ENCODE measurements at places on chromosomes 12 and 14.

DNA sequence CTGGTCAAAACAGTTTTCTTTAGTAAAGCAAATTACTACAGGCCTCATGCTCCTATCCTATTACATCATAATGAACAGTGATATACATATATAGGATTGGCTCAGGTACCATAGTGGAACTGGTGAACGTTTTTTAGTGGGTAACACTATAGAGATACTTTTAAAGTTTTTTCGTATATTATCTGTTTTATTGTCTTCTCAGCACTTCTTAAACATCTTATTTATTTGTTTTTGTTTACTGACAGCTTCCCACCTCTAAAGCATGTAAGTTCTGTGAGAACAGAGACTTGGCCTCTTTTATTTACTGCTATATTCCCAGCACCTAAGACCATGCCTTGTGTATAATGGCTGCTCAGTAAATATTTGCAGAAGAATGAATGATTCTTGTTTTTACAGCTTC is 81.1 kb upstream of the PSMA6 start:
- no peak for DNase-seq

DNA sequence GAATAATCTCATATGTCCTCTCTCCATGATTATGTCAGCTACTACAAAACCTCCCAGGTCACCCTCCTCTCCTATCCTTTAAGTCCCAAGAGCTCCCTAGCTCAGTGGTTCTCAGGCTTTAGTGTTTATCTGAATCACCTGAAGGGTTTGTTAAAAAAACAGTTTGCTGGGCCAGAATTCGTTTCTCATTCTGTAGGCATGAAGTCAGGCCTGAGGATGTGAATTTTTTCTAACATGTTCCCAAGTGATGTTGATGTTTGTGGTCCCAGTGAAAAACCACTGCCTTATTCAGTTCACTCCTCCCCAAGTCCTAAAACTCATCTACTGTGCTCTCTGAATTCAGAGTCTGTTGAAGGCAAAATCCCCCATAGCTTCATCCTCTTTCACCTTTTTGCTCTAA is 241.4 kb downstream of the ETNK1 start:
- no peak for DNase-seq

GRCh38 chr12:52531566-52532300 is 11.5 kb upstream of the KRT5 start:
- DNase-seq = no peak

GRCh38 chr12:34218193-34219045 is 196.1 kb downstream of the ALG10 start:
- peak; percentile 48 for DNase-seq

DNA sequence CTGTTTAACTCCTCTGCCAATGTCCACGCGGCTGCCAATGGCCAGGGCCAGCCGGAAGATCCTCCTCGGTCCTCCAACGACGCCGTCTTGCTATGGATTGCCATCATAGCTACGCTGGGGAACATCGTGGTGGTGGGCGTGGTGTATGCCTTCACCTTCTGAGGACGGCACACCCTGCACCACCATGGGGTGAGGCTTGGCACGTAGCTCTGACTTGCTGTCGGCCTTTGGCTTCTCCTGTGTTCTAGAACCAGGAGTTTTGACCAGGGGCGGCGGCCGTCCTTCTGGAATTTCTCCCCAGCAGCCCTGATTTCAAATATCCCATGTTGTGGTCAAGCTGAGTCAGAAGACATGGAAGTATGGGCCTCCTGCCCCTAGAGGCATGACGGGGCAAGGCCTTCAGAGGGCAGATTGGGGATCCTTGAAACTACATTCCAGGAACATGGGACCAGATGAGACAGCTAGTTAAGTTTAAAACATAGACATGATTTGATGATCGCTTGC is 47.5 kb downstream of the C14orf132 start:
- DNase-seq = no peak

DNA sequence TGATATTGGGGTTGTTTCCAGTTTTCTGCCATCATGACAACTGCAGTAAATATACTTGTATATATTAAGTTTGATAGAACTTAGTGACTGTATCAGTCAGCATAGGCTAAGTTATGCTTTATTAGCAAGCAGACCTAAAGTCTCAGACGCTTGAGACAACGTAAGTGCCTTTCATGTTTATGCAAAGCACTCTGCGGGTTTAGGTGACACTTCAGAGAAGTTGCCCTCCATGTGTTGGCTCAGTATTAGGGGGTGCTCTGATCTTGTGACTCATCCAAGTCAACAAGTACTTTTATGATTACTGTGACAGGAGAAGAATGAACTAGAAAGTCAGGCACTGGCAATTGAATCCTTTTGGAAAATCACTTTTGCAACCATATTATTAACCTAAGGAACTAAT is 13.3 kb upstream of the OTOGL start:
- no peak for DNase-seq

DNA sequence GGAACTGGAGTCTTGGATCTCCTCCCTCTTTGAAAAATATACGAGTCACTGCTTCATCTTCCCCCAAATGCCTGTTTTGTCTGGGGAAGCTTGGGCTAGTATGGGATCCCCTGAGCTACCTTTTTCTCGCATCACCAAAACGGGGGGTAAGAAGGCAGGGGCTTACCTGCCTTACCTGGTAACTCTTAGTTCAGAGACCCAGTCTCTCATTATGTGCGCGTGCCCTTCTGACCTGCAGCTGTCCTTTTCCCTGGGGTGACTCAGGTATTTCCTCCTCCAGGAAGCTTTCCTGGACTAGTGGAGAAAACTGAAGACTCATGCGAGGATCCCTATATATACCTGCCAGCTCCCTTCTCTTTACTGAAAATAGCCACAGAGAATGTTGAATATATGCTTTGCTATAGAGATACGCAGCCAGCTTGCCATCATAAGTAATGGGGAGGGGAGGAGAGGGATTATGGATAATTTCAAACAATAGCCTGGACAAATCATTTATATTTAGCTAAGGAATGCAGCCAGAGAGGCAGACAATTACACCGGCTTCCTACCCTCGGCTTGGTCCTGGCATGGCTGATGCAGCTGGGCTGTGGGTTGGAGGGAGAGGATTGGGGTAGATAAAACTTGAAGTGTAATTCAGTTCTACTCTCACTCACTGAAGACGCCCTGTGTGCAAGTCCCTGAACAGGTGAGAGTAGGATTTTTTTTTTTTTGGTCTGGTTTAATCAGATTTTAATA is 1.1 kb downstream of the TSPAN9 start:
- no peak for DNase-seq

DNA sequence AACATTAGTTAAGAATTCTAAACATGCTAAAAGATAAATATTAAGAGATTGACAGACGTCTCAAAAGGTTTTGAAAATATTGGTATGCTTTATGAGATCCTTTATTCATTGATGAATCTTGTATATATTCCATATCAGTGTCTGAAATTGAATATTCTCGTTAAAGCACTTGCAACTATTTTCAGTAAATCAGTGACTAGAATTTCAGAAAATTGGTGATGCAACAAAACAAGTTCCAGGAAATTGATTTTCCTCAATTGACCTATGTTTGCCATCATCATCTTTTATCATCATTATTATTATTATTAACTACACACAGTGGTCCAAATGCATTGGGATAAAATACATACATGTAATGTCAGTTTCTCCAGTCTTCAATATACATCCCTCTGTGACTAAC is 453.6 kb downstream of the CCER1 start:
- DNase-seq = no peak

- no peak for DNase-seq
Observed at GRCh38 chr14:97408937-97409815, 612.0 kb downstream of the VRK1 start.

- DNase-seq = no peak
Observed at GRCh38 chr12:7130701-7131501, 730 bp downstream of the CLSTN3 start.

- no peak for DNase-seq
Observed at GRCh38 chr14:73627151-73627558, 14.8 kb downstream of the ACOT6 start.

DNA sequence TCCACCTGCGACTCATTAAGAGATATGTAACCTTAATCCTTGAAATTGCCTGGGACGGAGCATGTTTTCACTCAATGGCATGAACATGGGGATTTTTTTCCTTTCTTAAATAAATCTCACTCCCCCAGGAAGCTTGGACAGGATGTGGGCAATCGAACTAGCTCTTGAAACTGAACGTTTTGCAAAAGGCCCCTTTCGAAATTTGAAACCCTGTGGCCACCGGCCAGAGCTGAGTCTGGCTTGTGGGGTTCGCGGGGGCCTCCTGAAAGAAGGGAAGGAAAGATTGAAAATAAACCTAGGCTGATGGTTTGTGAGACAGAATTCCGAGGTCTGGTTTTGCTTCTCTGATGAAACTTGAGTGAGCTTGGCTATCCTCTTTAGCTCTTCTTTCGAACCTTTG is 101.4 kb upstream of the RTL1 start:
- DNase-seq = no peak

GRCh38 chr12:132202929-132203721 is 58.9 kb downstream of the NOC4L start:
- no peak for DNase-seq

DNA sequence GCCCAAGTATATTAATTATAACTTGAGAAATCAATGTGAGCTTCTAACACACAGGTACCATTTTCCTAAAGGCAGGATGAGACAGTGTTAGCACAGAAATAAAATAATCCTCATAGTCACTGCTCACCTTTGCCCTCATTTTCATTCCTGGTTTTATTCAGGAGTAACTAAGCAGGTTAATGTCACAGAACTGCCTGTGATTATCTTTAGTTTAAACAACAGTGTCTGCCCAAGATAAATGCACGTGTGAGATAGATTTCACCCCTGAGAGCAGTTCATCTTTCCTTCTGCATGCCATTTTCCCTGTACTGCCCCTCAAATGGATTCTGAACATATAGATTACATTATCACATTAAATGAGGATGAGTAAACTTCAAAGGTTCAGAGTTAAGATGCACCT is 250.7 kb downstream of the RMST start:
- DNase-seq = no peak

DNA sequence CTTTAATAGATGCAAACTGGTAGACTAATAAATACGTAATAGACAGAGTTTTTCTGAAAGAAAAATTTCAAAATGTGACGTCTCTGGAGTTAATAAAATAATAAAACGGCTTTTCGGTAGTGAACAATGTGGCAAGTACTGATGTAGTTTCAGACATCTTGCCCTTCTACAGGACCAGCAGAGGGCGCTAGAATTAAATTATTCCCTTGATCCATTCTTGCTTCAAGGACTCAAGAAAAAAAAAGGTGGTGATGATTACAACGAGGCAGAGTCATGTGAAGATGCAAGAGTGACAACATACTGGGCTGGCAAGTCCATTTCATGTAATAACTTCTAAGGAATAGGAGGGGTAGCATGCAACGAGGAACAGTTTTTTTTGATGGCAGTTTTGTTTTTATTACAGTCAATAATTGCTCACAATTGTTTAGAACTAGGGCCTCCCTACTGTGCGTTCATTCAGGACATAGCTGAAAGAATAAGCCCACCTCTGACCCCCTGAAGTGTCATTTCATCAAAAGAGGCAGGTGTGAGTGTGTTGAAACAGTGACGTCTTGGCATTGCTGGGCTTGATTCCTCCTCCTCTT is 101.0 kb upstream of the GZMB start:
- DNase-seq = no peak

DNA sequence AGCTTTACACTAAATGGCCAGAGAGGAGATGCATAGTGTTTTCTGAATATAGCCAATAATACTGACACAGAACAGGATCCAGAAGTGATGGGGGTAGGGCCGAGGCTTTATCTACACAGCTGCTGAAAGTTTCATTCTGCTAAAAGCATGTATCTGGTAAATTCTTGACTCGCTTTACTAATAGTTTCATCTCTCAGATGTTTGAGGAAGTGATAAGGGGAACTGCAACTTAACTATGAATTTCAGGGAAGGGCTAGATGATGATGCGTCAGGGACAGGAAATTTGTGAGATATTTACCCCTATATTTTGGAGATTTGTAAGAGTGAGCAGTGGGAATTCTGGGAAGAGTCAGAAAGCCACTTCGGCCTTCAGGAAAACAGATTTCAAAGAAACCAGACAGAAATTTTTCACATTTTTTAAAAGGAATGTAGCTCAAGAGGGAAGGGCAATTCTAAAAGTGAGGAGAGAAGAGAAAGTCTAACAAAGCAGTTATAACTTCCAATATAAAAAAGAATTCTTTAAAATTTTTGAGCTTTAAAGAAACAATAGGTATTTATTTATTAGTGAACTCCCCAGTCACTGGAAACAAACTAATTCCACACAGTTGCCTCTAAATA is 243.1 kb downstream of the BCAT1 start:
- DNase-seq = no peak

GRCh38 chr12:47124451-47124850 is 44.7 kb upstream of the AMIGO2 start:
- DNase-seq = no peak

- no peak for DNase-seq
Observed at GRCh38 chr14:57749267-57749666, 116.6 kb downstream of the SLC35F4 start.

DNA sequence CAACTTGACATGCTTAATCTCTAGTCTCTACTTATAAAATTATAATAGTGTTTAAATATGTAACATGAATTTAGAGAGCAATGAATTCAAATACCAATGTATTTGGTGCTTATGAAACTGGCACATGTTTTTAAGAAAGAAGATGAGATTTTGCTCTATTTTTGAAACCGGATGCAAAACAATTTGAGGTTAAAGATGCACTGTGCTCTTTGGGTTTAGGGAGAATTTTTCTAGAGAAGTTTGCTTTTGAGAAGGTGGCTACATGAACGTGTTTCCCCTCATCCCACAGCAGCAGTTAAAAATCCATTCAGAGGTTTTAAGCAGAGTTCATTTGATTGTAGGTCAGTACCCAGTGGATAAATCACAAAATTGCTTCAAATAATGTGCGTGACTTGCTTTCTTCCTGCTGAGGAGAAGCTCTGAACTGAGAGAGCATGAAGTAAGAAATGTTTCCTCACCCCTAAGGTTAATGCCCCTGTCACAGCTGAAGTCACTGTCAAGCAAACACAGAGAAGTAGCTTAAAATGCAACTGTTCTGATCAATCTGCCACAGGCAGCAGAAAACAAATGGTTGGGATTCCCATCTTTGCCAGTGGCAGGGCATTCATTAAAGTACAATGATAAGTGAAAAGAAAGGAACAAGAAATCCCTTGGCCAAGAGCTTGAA is 241.9 kb upstream of the SYT1 start:
- no peak for DNase-seq

DNA sequence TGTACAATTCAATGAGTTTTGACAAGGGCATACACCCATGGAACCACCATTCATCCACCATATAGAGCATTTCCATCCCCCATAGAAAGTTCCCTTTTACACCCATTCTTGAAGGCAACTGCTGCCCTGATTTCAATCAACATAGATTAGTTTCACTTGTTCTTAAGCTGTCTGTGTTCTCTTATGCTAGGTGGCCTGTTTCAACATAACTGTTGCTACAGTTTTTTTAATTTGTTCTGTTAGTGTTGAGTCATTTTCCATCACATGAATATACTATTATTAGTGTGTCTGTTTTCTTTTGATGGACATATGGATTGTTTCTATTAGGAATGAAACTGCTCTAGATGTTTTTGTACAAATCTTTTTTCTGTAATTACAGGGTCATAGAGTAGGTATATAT is 123.4 kb downstream of the PTPRQ start:
- no peak for DNase-seq

DNA sequence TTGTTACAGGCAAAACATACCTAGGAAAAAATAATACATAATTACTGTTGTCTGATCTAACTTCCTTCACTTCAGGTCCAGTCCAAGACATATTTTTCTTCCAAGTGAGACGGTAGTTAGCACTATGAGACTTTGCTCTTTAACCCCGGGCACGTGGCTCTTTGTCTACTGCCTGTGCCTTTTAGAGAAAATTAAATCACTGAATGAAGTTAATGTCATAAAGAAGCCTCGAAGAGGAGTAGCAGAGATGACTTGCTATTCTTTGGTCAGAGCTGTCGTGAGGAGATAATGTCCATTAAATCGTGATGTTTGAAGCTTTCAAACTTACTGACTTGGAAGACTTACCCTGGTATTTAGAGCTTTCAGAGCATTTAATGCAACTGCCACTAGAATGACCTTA is 8.7 kb downstream of the TESPA1 start:
- no peak for DNase-seq

Data from T-helper 17 cell (primary cell).